Glomerular endothelial cell (primary cell): ENCODE measurements at places on chromosomes 3 and 15. TPM values are rescaled to one million over a fixed set of nuclear protein-coding genes. Genes with fewer than 3 reads are reported as not detected.

DNA sequence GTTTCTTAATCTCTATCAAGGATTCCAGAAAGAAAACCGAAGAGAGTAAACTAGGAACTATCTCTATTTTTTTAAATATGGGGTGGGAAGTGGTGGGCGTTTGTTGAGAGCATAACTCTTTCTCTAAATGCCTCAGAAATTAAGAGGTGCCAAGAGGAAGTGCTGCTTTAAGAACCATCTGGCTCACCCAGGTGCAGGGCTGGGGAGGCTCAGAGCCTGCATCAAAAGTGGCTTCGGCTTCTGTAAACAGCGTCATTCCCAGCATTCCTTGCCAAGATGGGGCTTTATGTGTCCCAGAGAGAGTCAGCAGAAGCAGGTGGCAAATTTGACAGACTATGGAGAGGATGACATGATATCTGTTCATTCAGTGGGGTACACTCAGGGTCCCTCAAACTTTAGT lies 123.3 kb upstream of the BFSP2 start:
- DNase-seq, result no peak

The PRTG gene
- 8.6 and 11.9 TPM in 2 replicates for total RNA-seq

GRCh38 chr3:191944835-191945234 lies 483.9 kb downstream of the PYDC2 start:
- DNase-seq, result no peak

The SIDT1 gene
- 0.99 TPM in 1 of 2 replicates, not detected in the other for total RNA-seq

GRCh38 chr15:100920516-100921135 lies 1.5 kb downstream of the LRRK1 start:
- DNase-seq, result no peak
